Lower lobe of right lung (tissue), 2 donors: ENCODE measurements at places on chromosomes 1 and 21.

DNA sequence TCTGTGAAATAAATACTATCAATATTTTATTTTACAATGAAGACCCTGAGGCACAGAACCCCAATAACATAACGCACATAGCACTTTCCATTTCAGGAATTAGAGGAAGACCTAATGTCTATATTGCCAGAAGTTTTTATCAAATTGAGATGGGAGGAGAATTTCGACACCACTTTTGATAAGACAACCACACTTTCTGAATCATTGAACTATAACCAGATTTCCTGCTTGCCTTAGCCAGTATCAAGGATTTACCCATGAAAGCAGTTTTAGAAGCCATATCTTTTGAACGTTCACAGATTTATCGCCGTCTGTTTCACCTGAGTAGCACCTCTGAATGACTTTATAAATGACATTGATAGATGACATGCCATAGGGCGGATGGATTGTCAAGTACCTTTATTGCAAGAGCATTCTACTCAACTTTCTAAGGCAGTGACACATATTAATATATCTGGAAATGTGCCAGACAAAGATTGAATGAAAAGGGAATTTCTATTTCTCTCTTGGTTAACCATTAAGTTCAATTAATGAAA lies 768.4 kb downstream of the LTN1 start:
- DNase-seq: no peak

- DNase-seq: no peak
Measured at GRCh38 chr1:109959974-109960744, 24.4 kb upstream of the AHCYL1 start.

DNA sequence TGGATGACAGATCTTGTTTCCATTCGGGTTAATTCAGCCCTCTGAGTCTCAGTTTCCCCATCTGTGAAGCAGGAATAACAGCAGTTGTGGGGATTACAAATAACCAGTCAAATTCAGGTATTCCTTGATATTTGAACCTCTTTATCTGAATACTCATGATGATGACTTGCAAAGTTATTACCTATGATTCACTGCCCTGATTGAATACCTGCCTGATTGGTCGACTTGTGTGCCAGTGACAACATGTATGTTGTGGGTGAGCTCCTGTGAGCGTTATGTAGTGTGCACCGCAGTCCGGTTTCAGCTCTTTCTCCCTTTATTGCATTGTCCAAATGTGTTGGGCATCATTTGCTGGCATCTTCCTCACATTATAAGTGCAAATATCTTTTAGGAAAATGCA lies 9.5 kb upstream of the TMEM61 start:
- no peak for DNase-seq

DNA sequence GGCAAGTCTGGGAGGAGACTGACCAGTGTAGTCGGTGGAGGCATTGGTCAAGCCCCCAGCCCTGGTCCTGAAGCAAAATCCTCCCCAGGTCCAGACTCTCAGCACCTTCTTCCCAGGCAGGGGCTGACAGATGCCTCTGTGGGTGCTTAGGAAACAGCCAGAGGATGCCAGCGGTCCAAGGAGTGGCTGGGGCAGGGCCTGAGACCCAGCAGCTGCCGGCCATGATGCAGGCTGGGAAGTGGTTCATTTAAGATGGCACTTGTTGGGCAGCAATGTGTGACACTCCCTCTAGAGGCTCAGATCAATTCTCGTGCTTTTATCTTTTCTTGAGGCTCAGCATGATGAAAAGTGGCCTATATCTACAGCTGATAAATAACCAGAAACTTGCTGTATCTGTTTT lies 165.0 kb upstream of the VAMP3 start:
- DNase-seq: peak; percentile 23

DNA sequence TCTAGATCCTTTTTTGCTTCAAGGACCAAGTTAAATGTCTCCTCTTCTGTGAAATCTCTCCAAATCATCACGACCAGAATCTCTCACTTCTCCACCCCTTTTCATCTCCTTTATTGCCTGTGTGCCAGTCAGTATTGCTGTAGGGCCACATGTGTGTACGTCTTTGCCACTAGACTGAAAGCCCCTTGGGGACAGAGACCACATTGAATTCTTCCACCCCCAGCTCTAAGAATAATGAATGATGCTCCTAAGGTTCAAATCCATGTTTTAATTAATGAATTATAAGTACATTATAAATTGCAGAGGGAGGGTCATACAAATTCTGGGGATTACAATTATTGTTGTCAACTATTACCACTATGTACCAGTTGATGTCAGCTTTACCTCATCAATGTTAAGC lies 343.8 kb downstream of the USP25 start:
- no peak for DNase-seq

DNA sequence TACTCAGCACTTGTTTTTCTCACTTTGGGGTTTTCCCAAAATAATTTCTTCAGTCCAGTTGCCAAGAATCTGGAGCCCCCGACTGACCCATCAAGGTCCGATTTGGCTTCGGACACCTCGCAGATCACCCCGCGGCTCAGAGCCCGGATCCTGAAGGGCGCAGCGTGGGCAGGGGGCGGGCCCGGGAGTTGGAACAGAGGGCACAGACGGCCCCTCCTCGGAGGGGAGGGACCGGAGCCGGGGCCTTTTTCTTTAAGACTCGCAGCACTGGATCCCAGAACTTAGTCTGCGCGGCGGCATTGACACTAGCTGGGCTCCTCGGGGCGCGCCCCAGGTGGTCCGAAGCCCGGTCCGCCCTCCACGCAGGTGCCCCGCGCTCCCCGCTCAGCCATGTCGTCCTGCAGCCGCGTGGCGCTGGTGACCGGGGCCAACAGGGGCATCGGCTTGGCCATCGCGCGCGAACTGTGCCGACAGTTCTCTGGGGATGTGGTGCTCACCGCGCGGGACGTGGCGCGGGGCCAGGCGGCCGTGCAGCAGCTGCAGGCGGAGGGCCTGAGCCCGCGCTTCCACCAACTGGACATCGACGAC lies at the start of gene CBR3:
Gene CBR3 (plus strand): TSS at position 277 of the 588 bp plus-strand sequence. CDS start 114 bp downstream, at position 391.
- DNase-seq: peak; percentile 68

GRCh38 chr1:68586766-68587165 lies 89.9 kb upstream of the DEPDC1 start:
- DNase-seq: no peak

- DNase-seq: no peak
Measured at GRCh38 chr1:204894606-204895005, 23.9 kb downstream of the NFASC start.

- no peak for DNase-seq
Measured at GRCh38 chr1:76023669-76024435, 50.7 kb upstream of the ST6GALNAC3 start.

GRCh38 chr1:2928366-2929325 lies 92.6 kb upstream of the ACTRT2 start:
- no peak for DNase-seq

DNA sequence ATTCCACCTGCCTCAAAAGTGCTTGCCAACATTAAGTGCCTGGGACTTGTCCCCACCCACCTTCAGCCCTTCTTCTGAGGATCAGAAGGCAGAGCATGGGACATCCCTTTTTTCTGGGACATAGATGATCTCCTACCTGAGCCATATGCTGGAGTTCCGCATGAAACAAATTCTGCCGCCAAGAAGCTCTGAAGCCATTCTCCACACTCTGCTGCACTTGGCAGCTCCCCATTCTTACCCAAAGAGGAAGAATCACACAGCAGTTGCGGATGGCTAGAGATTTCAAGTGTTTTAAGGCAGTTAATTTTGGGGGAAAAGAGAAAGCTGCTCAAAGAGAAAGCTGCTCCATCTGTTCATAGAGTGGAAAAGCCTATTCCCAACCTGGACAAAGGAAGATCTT lies 197.3 kb upstream of the COA6 start:
- no peak for DNase-seq

GRCh38 chr1:188128761-188129160 lies 1300.0 kb downstream of the PLA2G4A start:
- no peak for DNase-seq

- DNase-seq: no peak
Measured at GRCh38 chr1:22619252-22619651, 17.2 kb upstream of the C1QA start.

- DNase-seq: no peak
Measured at GRCh38 chr1:116371752-116372151, 1.3 kb upstream of the ATP1A1 start.

GRCh38 chr1:224673141-224673540 lies 57.0 kb downstream of the CNIH3 start:
- no peak for DNase-seq

- no peak for DNase-seq
Measured at GRCh38 chr1:248810727-248811513, 14.8 kb downstream of the SH3BP5L start.

GRCh38 chr1:169106921-169107602 lies 572 bp downstream of the ATP1B1 start:
- peak; percentile 61 for DNase-seq

DNA sequence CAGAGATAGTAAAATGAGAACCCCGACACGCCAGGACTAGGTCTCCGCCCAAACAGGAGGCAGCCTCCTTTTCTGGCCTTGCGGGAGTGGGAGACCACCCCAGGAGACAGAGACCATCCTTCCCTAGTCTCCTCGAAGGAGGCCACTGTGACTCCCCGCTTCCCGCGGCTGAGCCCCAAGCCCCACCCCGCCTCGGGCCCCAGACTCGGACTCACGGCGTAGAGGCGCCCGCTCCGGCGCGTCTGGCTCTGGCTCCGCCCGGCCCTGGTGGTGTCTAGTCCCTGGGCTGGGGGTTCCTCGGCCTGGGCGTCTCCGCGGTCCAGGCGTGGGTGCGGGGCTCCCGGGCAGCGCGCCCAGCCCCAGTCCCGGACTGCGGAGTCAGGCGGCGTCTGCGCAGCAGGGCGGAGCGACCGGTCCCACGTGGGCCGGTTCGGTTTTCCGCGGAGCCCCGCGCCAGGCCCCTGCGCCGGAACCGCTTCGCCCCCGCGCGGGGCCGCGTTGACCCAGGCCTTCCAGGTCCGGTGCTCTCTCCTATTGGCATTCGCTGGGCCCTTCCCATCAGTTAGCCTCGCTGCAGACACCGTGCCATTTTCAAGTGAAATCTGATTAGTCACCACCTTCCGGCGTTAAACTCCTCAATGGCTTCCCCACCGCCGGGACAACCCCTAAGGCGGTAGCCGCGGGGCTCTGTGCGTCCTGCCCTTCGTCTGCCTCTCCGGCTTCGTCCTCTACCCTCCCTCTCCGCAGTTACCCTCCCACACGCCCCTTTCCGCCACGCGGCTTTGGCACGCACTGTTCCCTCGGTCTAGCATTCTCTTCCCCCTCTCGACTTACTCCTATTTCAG lies at the start of gene C1orf216:
Gene C1orf216 (minus strand): TSS at position 393 of the 845 bp plus-strand sequence. CDS start 2,563 bp downstream, outside the sequence.
- peak; percentile 74 for DNase-seq

DNA sequence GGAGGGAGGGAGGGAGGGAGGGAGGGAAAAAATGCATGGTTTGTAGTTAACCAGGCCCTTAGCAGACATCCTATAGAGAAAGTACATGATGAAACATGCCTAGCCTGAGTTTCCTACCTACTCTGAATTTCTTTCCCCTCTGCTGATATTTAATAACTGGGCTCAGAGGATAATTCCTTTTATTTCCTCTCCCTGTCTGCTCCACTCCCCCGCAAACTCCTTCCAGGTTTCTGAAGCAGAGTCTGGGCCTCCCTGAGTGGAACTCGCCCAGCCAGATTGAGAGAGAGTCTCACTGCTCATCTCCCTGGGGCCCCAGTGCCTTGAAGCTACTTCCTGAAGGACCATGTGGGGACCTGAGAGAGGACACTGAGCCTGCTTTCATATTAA lies 111.9 kb upstream of the SLC44A3 start:
- DNase-seq: no peak

DNA sequence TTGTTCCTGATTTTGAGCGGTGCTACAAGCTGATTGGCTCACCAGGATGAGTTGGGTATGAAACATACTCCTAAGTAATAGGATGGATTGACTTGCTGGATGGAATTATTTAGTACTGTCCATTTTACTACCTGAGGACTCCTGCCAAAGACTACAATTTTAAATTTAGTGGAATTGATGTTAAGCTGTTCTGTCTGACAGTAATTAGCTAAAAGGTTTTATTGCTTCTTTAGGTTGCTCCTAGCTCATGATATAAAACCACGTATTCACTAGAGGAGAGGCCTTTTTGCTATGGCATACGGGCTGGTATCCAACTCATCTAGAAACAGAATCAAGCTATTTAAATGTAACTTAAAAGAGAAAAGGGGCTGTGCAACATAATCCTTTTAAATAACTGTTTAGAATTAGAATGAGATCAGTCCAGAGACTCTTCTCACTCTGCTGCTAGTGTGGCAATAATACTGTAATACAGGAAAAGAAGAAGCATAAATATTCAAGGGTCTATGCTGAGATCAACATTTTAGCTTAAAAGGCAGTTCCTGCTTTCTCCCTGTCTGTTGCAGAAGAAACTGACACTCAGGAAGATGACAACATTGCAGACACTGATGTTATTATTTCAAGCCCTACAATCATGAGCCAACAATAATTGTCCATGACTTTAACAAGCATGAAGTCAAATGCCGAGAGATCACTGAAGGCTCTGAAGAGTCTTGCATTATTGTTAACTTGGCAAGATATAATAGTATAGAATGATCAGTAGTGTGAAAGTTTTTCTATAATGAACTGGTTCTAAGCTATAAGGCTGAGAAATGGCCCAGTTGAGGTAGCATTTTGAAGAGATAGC lies 258.7 kb upstream of the ADGRL4 start:
- no peak for DNase-seq

DNA sequence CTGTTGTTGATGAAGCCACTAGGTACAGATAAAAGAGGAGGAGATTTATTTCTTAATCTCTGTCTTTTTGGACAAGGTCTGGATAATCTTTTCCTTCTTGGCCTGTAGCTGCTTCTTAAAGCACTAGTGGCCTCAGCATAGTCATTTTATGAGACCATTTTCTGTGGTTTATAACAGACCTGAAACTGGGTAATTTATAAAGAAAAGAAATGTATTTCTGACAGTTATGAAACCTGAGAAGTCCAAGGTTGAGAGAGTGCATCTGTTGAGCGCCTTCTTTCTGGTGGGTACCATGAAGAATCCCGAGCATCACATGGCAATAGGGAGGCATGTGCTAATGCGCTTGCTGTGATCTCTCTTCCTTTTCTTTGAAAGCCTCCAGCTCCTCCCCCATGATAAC lies 36.7 kb upstream of the PDC start:
- DNase-seq: no peak

GRCh38 chr1:116498789-116499628 lies 71.8 kb downstream of the CD58 start:
- DNase-seq: no peak

- no peak for DNase-seq
Measured at GRCh38 chr1:154006136-154006535, 15.6 kb downstream of the RPS27 start.
